ENCODE measurements at places on chromosomes 11 and 22. TPM values are rescaled to one million over a fixed set of nuclear protein-coding genes. Genes with fewer than 3 reads are reported as not detected.

HOATZ gene
- total RNA-seq = not detected

VSIG10L2 gene
- not detected for total RNA-seq

APOBEC3A gene
- total RNA-seq = 1.1 TPM

SLC5A12 gene
- 4.0 TPM for total RNA-seq

UBQLN3 gene
- total RNA-seq = not detected

GPR83 gene
- 0.12 TPM for total RNA-seq

CCDC87 gene
- 0.26 TPM for total RNA-seq

GRCh38 chr11:127018683-127019279 is 18.2 kb upstream of the KIRREL3 start:
- no peaks in the 10 kb centered on the region for H3K4me1 ChIP-seq
- DNase-seq = no peak
- H3K4me3 ChIP-seq = no peak overlapping the region
- H3K36me3 ChIP-seq = no peaks in the 10 kb centered on the region
- H3K27ac ChIP-seq = no peak overlapping the region
- H3K27me3 ChIP-seq = no peaks in the 10 kb centered on the region

- no peak for DNase-seq
- no peak overlapping the region for H3K4me3 ChIP-seq
- H3K36me3 ChIP-seq = no peaks in the 10 kb centered on the region
- no peaks in the 10 kb centered on the region for H3K27me3 ChIP-seq
- H3K27ac ChIP-seq = no peak overlapping the region
Observed at GRCh38 chr11:130945896-130946295, 29.6 kb upstream of the SNX19 start.

DNA sequence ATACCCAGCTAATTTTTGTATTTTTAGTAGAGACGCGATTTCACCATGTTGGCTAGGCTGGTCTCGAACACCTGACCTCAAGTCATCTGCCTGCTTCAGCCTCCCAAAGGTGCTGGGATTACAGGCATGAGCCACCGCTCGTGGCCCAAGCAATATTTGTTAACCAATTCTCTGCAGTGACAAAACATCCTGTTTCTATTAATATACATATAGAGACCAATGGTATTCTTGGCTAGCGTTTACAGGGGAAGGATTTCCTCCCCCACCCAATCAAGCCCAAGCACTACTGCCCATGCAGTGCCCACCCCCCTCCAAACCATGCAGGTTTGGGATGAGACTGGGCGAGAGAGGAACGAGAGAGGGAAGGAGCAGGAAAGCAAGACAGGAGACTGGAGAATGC is 53.1 kb downstream of the APOL3 start:
- DNase-seq = no peak
- no peaks in the 10 kb centered on the region for H3K27me3 ChIP-seq
- H3K27ac ChIP-seq = no peak overlapping the region
- H3K36me3 ChIP-seq = no peaks in the 10 kb centered on the region
- no peak overlapping the region for H3K4me3 ChIP-seq

GRCh38 chr11:7840578-7840977 is 43.8 kb upstream of the OR5P2 start:
- H3K27me3 ChIP-seq = no peaks in the 10 kb centered on the region
- H3K4me3 ChIP-seq = no peak overlapping the region
- no peak overlapping the region for H3K27ac ChIP-seq
- H3K36me3 ChIP-seq = no peaks in the 10 kb centered on the region

DNA sequence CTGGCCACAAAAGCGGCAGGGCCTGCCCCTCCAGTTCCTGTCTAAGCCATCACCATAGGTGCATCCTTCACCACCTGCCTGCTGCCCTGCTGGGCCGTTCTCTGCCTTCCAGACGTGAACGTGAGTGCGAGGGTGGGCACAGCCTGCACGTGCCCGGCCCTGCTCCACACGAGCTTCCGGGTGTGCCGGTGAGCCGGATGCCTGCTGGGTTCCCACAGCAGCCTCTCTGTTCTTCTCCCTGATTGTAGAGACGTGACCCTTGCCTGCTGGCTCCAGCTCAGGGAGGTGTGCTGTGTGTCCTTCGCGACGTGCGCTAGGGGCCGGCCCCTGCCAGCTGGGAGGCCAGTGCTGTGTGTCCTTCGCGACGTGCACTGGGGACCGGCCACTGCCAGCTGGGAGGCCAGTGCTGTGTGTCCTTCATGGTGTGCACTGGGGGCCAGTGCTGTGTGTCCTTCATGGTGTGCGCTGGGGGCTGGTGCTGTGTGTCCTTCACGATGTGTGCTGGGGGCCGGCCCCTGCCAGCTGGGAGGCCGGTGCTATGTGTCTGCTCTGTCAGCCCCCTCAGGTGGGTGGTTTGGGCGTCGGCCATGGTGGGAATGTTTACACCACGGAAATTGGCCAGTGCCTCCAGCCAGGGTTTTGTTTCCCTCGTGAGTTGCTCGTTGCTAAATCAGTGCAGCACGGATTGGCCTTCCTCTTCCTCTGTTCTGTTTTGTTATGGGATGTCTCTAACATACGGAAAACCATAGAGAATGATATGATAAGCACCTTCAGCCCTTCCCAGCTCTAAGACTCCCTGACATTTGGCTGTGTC is 35.4 kb upstream of the BRSK2 start:
- H3K27ac ChIP-seq = no peak overlapping the region
- H3K27me3 ChIP-seq = no peaks in the 10 kb centered on the region
- H3K36me3 ChIP-seq = no peaks in the 10 kb centered on the region
- no peaks in the 10 kb centered on the region for H3K4me1 ChIP-seq
- no peak overlapping the region for H3K4me3 ChIP-seq

DNA sequence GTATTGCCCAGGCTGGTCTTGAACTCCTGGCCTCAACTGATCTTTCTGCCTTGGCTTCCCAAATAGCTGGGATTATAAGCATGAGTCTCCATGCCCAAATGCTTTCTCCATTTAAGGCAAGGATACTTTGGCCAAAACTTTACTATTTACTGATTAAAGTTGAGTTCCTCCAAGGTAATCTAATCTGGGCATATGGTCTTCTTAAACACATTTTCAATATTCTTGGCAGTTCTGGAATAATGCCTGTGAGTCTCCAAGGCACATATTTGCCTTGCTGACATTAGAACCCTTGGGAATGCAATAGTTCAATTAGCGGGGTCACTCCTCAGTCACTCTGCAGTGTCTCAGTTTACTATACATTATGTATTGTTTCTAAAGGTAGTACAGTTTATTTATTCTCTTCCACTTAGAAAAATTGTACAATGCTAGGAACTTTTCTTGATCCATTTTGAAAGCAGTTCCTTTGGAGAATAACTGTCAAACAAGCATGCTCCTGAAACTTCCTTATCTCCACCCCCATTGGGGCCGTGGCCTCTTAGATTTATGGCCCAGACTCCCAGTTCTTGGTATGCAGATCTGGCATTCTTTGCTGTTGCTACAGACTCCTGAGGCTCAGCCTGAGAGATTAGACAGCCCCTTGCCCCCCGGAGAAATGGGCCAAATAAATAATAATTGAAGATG is 13.1 kb upstream of the RAB38 start:
- H3K4me1 ChIP-seq = no peaks in the 10 kb centered on the region
- no peak overlapping the region for H3K27ac ChIP-seq
- no peak overlapping the region for H3K4me3 ChIP-seq
- H3K27me3 ChIP-seq = no peaks in the 10 kb centered on the region
- DNase-seq = no peak
- H3K36me3 ChIP-seq = no peaks in the 10 kb centered on the region

GRCh38 chr22:20864186-20864908 is 5.5 kb downstream of the SNAP29 start:
- peaks cover 45% of the 10 kb centered on the region for H3K4me1 ChIP-seq
- DNase-seq = no peak
- H3K4me3 ChIP-seq = no peak overlapping the region
- no peaks in the 10 kb centered on the region for H3K36me3 ChIP-seq

DNA sequence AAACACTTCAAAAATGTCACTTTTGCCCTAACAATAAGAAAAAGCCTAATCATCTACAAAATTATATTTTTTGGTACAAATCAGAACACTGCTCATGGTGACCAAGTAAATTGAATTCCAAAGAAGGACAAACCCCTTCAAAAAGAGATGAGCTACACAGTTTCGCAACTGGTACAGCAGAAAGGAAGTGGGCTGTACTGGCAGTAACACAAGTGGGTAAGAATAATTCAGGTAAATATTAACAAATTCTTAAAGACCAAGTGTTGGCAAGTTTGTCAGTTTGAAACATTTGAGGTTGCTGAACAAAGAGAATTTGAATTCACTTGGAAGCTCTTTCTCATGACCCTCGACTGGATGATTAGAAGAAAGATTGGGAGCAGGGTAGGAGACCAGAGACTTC is 35.5 kb downstream of the MSANTD4 start:
- H3K4me3 ChIP-seq = no peak overlapping the region
- H3K27ac ChIP-seq = no peak overlapping the region
- no peaks in the 10 kb centered on the region for H3K4me1 ChIP-seq
- no peaks in the 10 kb centered on the region for H3K36me3 ChIP-seq
- H3K27me3 ChIP-seq = no peaks in the 10 kb centered on the region
- DNase-seq = no peak

GRCh38 chr11:76587820-76588454 is 82.6 kb downstream of the LRRC32 start:
- peaks cover 9% of the 10 kb centered on the region for H3K4me1 ChIP-seq
- peak overlapping the region; percentile 64 for H3K27ac ChIP-seq
- no peak overlapping the region for H3K4me3 ChIP-seq

DNA sequence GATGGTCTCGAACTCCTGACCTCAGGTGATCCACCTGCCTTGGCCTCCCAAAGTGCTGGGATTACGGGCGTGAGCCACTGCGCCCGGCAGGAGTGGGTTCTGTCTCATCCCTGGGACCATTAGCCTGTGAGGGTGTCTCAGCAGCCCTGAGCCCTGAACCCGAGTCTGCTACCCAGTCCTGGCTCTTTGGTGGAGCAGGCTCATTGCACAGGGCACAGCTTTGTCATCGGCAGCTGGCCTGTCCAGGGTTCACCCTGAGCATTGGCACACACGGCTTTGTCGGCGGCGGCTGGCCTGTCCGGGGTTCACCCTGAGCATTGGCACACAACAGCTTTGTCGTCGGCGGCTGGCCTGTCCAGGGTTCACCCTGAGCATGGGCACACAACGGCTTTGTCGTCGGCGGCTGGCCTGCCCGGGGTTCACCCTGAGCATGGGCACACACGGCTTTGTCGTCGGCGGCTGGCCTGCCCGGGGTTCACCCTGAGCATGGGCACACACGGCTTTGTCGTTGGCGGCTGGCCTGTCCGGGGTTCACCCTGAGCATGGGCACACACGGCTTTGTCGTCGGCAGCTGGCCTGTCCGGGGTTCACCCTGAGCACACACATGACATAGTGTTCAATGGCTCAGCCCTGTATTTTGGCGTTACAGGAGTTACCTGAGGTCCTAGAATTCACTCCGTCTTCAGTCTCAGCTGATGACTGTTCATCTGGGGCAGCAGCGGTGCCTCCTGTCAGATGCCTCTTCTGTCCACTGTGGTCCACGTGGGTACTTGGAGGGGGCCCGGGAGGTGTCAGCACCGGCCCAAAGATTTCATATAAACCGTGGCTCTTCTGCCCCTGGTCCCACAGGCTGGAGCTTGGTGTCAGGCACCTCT is 1082.5 kb downstream of the BRD1 start:
- no peak overlapping the region for H3K4me3 ChIP-seq
- H3K27me3 ChIP-seq = no peaks in the 10 kb centered on the region
- no peaks in the 10 kb centered on the region for H3K36me3 ChIP-seq
- DNase-seq = peak; percentile 50
- no peak overlapping the region for H3K27ac ChIP-seq

GRCh38 chr11:34549271-34549670 is 35.7 kb upstream of the ELF5 start:
- no peak overlapping the region for H3K4me3 ChIP-seq
- no peak overlapping the region for H3K27ac ChIP-seq
- DNase-seq = no peak
- no peaks in the 10 kb centered on the region for H3K36me3 ChIP-seq
- H3K27me3 ChIP-seq = no peaks in the 10 kb centered on the region

DNA sequence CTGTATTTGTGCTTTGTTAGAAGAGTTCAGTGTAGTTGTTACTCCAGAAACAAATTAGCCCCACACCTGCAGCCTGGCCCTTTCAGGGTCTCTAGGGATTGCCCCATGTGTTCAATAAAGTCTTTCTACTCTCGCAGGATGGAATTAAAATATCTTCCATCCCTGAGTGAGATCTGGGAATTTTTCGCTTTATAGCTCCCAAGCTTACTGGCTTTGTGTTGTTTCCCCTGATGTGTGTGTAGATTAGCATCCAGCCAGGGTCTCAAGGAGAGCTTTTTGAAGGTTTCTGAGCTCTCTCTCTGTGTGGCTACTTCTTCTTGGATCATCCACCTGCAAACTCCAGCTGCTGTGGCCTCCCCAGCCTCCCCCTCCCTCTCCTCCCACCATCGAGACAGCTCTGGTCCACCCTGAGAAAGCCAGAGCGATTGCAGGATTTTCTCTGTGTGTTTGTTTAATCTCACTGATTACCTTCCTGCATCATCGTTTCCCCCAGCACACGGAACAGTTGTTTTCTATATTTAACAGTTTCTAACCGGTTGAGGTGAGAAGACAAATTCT is 553.5 kb downstream of the TBC1D22A start:
- no peaks in the 10 kb centered on the region for H3K36me3 ChIP-seq
- H3K4me3 ChIP-seq = no peak overlapping the region
- no peaks in the 10 kb centered on the region for H3K27me3 ChIP-seq
- DNase-seq = no peak
- H3K27ac ChIP-seq = no peak overlapping the region

DNA sequence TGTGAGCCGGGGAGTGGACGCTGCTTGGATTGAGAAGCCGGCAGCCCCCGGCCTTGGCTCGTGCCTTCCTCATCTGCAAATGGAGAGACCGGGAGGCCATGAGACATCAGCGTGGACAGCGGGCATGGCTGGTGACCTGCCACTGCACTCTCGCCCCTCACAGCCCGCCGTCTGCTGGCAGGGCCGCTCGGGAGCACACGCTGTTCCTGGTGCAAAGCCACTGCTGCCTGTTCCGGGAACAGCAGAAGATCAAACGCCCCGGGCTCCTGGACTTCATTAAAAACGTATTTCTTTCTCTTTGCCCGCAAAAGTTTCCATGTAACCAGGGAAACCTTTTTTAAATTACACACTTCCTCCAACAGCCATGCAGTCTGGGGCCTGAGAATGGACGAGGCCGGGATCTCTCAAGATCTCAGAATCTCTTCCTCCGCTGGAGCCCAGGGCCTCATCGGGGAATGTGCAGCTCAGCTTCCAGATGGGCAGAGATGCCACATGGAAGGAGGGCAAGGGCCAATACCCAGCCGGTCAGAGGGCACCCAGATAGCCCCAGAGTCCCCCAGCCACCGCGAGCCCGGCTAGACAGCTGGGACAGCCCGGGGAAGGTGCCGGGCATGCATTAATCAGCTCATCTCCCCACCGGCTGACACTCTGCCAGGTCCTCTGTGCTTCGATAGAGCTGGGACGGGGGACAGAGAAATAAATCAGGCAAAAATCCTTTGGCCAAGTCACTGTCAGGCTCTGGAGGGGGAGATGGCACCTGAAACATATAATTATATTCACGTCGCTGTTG is 62.8 kb upstream of the PRR5 start:
- no peaks in the 10 kb centered on the region for H3K36me3 ChIP-seq
- peaks cover 19% of the 10 kb centered on the region for H3K4me1 ChIP-seq
- H3K27ac ChIP-seq = no peak overlapping the region
- H3K27me3 ChIP-seq = no peaks in the 10 kb centered on the region
- DNase-seq = peak; percentile 66
- H3K4me3 ChIP-seq = no peak overlapping the region

- no peaks in the 10 kb centered on the region for H3K36me3 ChIP-seq
- H3K4me3 ChIP-seq = peak overlapping the region; percentile 43
- no peaks in the 10 kb centered on the region for H3K27me3 ChIP-seq
- H3K4me1 ChIP-seq = no peaks in the 10 kb centered on the region
- DNase-seq = no peak
Observed at GRCh38 chr22:46536537-46537224, 739 bp downstream of the CELSR1 start.

GRCh38 chr11:11389238-11389637 is 36.2 kb upstream of the CSNK2A3 start:
- H3K4me1 ChIP-seq = peaks cover 6% of the 10 kb centered on the region
- no peak overlapping the region for H3K27ac ChIP-seq
- no peak for DNase-seq
- no peak overlapping the region for H3K4me3 ChIP-seq
- no peaks in the 10 kb centered on the region for H3K36me3 ChIP-seq

Data from right atrium auricular region (tissue), 2 donors.